ENCODE measurements at places on chromosomes 6 and 20.

GRCh38 chr20:23086931-23087411 lies 847 bp upstream of the CD93 start:
- DNase-seq, result no peak

DNA sequence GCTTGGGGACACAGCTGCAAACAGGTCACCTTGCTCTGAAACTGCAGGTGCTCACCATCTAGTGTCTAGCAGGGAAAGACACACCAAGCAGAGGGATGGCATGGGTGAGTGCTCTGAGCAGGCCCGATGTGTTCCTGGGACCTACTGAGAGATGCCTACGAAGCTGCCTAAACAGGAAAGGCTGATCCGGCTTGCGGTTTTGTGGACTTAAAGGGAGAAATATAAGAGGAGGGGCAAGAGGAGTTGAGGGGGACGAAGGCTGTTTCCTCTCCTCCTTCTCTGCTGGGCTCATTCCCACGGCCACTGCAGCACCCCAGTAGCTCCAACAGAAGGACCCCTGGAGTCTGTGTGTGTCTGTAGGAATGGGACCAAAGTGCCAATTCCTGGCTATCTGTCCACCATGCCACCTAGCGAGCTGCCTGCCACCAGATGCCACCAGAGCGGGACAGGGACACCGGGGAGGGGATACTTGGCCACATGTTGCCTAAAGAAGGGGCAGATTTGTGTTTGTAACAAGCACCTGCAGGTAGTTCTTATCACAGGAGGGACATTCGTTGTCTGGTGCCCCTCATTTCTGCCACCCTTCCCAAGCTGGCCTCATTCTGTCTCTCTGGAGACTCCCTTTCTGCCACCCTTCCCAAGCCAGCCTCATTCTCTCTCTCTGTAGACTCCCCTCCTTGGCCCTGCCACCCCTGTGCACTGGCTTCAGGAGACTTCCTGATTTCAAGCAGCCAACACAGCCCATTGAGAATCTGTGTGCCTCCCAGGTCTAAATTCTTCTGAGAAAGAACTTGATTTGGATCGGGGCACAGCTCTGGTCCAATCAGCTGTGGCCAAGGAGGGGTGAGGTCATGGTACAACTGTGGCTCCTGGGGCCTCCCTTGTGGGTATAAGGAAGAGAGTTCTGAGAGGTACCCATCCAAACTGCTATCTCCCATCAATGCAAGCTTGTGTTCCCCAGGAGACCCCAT lies 221.8 kb downstream of the ANKRD60 start:
- DNase-seq, result no peak

GRCh38 chr20:49823152-49823847 lies 10.7 kb downstream of the SLC9A8 start:
- DNase-seq, result no peak

DNA sequence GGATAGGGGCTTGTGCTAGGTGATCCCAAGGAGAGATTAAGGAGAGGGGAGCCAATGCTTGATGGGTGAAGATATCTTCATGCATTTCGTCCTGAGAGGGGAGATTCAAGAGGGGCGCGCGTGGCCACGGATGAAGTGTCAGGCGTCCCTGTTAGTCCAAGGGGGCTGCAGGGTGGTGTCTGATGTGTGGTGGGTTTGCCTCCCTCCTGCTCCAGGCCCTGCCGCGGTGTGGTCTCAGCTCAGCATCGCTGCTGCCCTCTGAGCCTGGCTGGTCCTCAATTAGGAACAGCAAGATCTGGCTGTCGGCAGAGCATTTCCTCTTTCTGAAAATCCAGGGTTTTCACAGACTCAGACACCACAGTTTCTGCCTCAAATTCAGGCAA lies 318.0 kb downstream of the THBS2 start:
- no peak for DNase-seq

GRCh38 chr6:13159300-13159699 lies 169.0 kb downstream of the TBC1D7 start:
- no peak for DNase-seq

DNA sequence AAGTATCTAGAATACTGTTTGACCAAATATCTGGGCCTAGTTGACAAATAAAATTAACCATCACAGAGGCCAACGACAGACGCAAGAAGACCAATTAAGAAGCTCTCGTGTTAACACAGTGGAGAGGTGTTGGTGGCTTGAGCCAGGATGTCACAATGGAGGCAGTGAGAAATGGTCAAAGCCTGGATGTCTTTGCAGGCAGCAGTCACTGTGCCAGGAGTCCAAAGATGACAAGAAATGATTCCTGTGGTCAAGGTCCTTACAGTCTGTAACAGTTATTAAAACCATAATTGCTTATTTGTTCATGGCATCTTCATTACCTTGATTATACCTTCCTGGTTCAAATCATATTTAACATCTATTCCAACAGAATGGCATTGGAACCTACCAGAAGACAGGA lies 91.3 kb upstream of the EDN1 start:
- no peak for DNase-seq

DNA sequence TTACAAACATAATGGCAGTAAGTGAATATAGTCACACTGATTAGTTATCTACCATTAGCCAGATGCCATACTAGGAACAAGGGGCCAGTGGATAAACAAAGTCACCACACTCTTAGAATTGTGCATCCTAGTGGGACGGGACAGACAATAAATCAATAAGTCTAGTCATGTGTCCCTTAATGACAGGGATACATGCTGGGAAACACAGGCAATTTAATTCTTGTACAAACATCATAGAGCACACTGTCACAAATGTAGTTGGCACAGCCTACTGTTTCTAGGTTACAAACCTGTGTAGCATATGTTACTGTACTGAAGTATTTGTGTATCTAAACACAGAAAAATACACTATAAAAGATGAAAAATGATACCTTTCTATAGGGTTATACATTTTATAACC lies 123.0 kb upstream of the FAM184A start:
- DNase-seq, result no peak

GRCh38 chr20:59182401-59183044 lies 18.9 kb downstream of the ZNF831 start:
- DNase-seq, result no peak

GRCh38 chr6:127289934-127290333 lies 23.3 kb downstream of the RNF146 start:
- no peak for DNase-seq

DNA sequence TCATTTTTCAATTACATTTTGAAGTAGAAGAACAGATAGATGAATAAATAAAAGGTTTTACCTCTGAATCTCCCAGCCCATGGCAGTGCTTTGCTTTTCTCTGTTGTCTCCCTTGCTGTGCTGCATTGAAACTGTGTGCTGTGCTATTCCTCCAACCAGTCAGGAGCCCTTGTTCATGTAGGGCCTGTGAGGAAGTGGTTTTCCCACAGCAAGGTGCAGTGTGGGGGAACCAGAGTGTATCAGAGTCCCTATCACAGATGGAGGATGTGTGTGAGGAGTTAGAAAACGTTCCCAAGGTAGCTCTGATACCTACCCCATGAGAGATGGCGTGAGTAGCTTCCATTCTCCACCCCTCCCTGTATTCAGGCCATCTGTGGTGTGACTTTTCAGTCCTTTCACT lies 72.8 kb upstream of the RALGAPA2 start:
- DNase-seq, result no peak

GRCh38 chr20:63032861-63033793 lies 26.4 kb upstream of the BHLHE23 start:
- no peak for DNase-seq

GRCh38 chr20:42611423-42611822 lies 578.3 kb downstream of the PTPRT start:
- no peak for DNase-seq

DNA sequence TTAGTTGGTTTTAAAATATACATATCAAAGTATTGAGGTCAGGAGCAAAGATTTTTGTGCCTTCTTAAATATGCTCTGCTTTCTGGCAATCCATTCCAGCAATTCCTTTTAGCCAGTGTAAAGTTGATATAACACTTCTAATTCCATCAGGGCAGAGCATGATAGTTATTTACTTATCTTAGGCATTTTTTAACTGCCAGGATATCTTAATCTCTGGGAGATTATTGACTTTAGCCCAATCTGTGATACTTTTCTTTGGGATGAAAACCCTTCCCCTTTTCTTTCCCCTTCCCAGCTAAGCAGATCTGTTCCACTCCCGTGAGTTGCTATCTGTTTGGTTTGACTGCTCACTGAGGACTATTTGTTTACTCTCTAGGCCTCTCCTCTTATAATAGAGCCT lies 168.7 kb upstream of the RSPO3 start:
- DNase-seq, result no peak

GRCh38 chr6:81480139-81480538 lies 272.3 kb downstream of the TENT5A start:
- no peak for DNase-seq

GRCh38 chr6:122817766-122818165 lies 28.7 kb downstream of the SMPDL3A start:
- no peak for DNase-seq

GRCh38 chr6:11580686-11581405 lies 43.3 kb downstream of the TMEM170B start:
- no peak for DNase-seq

DNA sequence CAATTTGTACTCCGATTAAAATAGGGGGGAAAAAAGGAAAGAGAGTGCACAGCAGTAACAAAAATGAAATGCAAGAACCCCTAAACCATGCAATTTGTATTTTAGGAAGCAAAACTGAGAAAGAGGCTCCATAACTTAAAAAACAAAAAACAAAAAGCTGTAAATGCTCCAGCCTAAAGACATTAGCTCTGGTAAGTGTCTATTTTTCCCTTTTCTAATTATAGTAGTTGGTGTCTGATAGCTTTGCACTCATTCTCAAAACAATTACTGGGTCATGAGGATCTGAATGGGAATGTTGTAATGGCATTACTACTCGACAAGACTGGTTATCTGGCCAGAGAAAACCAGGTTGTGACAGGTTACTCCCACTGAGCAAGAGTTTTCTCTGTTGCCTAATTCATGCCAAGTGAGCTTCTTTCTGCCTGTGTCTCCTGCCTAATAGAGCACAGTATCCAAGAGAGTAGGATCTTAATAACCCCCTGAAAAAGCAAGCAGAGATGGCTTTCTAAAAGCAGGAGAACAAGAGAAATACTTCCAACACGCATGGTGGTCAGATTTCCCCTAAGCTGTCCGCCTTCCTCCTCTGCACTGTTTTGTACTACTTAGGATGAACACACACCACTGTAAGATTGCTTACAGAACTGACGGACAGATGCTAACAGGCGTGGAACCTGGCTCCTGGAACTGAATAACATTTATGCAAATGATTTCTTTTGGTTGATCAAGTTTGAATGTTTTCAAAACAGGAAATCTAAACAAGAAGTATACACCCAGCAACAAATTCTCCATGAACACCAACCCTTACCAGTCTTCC lies 86.4 kb downstream of the FKBP5 start:
- DNase-seq, result no peak

DNA sequence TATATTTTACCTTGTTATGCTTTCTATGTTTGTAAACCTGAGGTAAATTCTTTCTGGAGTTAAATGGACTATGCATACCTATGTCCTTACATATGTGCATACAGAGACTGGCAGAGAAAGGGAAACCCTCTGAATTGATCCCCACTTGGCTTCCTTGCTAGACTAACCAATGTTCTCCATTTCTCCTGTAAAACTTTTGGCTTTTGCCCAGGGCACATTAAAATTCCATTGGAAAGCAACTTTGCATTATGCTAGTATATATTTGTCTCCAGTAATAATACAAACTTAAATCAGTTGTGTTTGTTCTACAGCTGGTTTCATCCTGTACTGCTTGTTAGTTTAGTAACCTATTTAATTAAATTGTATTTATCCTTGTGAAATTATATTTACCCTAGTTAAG lies 646.0 kb upstream of the MARCKS start:
- no peak for DNase-seq

DNA sequence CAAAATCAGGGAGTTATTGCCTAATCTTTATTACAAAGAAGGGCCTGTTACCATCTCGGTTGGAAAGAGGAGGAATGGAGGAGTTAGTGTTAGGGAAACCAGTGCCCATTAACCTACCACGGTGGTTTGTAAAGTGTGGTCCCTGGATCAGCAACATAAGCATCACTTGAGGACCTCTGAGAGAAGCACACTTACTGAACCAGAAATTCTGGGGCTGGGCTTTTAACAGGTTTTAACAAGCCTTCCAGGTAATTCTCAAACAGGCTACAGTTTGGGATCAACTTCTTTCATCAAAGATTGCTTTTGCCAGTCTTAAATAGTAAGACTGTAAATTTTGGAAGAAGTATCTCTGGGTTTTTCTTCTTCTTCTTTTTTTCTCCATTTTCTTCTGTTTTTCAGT lies 329.5 kb upstream of the JAG1 start:
- no peak for DNase-seq

GRCh38 chr6:142189057-142189456 lies 42.0 kb downstream of the VTA1 start:
- no peak for DNase-seq

DNA sequence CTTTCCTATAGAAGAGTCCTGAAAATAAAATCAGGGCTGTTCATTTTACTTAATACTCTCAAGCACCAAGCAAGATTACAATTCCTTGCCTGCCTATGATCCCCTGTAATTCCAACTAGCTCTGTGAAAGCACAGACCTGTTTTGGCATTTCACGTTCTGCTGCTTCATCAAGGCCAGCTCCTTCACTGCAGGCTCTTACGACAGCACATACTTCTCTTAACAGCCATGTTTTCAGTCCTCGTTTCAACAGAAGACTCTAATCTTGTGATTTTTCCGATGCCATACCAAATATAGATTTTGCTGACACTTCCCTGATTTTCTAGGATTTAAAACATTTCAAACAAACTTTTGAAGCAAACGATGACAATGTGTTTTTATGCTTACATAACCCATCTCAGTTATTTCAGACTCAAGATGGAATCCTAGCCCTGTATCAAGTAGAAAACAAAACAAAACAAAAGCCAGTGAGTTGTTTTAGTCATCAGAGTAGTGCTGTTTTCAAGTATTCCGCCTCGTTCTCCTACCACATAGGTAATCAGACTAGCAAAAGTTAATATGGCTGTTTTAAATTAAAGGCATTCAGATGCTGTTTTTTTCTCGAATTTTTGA lies 616.5 kb upstream of the CITED2 start:
- DNase-seq, result no peak

- DNase-seq, result no peak
These were observed 607.7 kb upstream of the CITED2 start for GRCh38 chr6:139982195-139982594.

DNA sequence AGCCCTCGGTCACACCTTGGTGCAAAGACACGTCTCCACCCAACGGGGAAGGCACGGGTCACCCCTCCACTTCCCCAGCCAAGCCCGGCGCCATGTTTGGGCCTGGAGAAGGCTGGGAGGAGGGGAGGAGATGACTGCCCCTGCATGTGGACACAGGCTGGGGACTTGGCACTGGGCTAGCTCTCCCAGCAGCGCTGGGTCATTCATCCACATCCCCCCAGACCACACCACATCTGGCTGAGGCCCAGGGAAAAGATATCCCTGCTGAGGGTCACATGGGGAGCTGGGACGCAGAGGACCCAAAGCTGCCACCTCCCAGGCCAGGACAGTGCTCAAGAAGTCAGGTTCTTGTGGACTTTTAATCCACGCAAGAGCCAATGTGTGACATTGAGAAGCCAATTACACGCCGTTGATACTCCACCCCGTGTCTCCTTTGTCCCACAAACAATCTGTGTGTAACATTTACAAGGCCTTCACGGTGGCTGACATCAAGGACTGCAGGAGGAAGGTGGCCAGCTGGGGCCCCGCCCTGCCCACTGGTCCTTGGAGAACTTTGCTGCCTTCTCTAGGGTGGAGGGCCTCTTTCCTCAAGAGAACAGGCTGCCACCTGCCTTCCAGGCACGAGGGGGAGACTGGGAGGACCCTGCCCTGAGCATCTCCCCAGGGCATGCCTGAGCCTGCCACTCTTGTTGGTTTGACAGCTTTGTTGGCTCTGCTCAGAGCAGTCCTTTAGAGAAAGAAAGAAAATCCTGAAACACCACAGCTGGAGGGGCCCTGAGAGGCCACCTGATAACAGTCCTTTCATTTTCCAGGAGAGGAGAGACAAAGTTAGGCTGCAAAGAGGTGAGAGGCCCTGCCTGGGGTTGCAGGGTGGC lies 5.3 kb upstream of the IP6K3 start:
- DNase-seq, result no peak

Measured in NK-92 treated with Interleukin-12 subunit alpha and Interleukin-12 subunit beta, amount 100 ng/mL, for 24 hours (cell line).